ENCODE measurements at places on chromosomes 3 and 15.
A peak's percentile ranks its signal among the peaks of the same experiment; 100 is the strongest.

- DNase-seq = peak; percentile 68
These were observed 160.7 kb downstream of the SQOR start for GRCh38 chr15:45795440-45796069.

DNA sequence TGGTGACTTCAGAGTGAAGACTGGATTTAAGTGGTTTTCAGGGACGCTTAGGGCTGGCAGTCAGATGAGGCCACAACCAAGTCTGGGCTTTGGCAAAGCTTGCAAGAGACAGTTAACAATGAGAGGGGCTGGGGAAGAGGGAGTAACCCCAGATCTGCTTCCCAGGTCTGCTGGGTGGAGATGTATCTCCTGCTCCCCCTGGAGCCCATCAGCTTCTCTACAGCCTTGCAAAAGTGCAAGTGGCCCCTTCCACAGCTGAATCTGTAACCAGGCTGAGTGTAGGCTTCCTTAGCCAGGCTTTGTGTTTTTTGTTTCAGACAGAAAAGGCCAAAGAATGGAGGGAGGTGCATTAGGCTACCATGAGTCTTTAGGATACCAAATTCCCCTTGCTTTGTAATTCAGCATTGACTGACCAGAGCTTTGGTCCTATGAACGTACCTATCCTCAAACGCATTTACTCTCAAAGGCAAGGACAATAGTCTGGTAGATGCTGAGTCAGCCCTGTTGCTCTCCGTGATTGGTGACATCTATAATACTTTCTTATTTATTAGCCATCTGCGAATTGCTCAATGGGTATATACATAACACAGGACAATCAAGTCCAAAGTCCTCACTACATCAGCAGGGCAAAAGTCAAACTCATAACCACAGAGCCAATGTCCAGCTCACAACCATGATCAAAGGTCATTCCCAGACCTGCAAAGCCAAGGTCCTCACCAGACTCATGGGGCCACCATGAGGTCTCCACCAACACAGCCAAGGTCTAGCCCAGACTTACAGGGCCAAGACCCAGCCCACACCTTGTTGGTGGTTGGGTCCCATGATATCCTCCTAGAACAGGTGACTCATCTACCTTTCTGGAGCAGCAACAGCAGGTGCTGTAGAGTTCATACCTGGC lies 17.1 kb downstream of the CCDC13 start:
- no peak for DNase-seq

- DNase-seq = no peak
These were observed 200.1 kb downstream of the SLC9A9 start for GRCh38 chr3:143648218-143648617.

GRCh38 chr15:60937278-60937677 lies 291.8 kb downstream of the RORA start:
- DNase-seq = no peak

DNA sequence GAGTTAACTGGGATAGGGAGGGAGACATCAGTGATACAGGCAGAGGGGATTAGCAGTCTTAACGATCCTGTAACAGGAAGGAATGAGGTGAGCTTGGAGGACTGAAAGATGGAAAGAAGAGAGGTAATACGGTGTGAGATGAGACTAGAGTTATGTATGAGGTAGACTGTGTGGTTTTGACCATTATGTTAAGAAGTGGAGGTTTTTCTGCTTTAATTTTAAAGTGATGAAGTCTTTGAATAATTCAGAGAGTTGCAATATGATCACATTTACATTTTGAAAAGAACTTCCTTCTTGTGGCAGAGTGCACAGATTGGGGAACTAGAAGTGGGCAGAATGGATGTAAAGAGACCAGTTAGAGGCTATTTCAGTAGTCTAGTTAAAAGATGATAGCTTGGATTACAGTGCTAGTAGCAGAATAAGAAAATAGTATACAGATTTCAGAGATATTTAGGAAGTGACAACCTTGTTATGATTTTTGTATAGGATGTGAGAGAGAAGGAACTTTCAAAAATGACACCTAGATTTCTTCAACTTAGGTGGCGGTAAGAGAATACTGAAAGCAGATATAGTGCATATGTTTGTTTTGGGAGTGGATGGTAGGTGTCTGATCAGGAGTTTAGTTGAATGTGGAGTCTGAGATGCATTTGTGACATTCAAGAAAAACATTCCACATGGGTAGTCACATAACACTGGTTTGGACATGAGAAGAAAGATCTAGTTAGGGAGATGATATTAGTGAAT lies 40.5 kb downstream of the STT3B start:
- DNase-seq = no peak

DNA sequence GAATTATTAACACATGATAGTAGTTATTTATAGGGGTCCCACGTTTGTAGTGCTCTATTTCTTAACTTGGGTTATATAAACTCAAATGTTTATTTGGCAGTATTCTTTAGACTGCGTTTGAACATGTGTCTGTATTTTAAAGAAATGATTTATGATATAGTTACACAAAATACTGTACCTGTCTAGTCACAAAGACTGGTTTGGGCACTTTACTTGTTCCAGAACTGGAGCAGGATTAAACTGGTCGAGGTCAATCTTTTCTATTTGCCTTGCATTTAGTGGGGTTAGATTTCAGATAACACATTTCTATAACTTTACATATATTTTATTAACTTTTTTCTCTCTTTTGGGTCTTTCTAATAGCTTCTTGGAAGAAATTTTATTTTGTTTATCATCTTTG lies 39.5 kb downstream of the HACD3 start:
- no peak for DNase-seq

GRCh38 chr3:20669184-20669583 lies 483.2 kb upstream of the SGO1 start:
- DNase-seq = no peak

DNA sequence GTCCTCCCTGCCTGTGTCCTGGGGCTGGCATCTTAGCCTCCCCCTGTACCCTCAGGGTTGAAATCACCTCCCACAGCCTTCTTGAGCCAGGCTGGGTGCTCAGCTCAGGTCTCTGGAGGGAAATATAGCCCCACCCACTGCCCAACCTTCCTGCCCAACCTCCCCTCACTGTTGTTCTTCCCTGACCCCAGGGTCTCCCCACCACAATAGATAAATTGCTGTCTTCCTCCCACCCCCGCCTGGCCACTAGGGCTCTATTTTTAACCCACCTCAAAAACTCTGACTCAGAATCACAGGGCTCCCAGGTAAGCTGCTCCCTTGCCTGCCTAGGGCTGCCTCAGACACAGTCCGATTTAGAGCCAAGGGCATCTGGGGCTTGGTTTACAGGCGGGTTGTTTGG lies 15.0 kb downstream of the HCN4 start:
- DNase-seq = no peak

DNA sequence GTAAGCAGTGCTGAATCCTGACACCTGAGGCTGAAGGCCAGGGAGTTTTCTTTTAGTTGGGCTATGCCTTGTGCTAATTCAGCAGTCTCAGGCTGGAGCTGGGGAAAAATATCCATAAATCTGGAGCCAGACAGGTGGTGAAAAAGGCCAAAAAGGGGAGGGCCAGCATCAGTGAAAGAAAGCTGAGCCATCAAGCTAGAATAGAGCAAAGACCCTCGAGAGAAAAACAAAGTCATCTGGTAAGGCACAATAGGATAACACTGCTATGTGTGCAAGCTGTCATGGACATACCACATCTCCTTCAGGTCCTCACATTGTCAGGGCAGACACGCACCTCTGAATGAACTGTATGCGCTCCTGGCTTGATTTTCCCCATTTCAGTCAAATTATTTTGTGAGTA lies 687.9 kb downstream of the SQOR start:
- peak; percentile 24 for DNase-seq

GRCh38 chr15:85785887-85786780 lies 8.6 kb downstream of the KLHL25 start:
- DNase-seq = peak; percentile 91

- no peak for DNase-seq
These were observed 49.5 kb downstream of the CACNA2D2 start for GRCh38 chr3:50453907-50454306.

- DNase-seq = no peak
These were observed 54.0 kb downstream of the ETV5 start for GRCh38 chr3:186054792-186055352.

Measured in NCI-H345 (cell line).